ENCODE measurements at places on chromosomes 2 and 18. TPM values are rescaled to one million over a fixed set of nuclear protein-coding genes. Genes with fewer than 3 reads are reported as not detected.

GRCh38 chr18:7764405-7764804 is 197.3 kb downstream of the PTPRM start:
- H3K4me3 ChIP-seq: no peak overlapping the region
- H3K27me3 ChIP-seq: no peaks in the 10 kb centered on the region
- H3K4me1 ChIP-seq: no peaks in the 10 kb centered on the region
- H3K27ac ChIP-seq: no peak overlapping the region
- no peaks in the 10 kb centered on the region for H3K36me3 ChIP-seq

RPL37A gene
- 3,591 TPM for polyA plus RNA-seq

GRCh38 chr2:149175956-149176355 is 137.5 kb downstream of the LYPD6B start:
- H3K4me1 ChIP-seq: no peaks in the 10 kb centered on the region
- H3K4me3 ChIP-seq: no peak overlapping the region
- DNase-seq: no peak
- no peak overlapping the region for H3K27ac ChIP-seq
- no peaks in the 10 kb centered on the region for H3K36me3 ChIP-seq

DNA sequence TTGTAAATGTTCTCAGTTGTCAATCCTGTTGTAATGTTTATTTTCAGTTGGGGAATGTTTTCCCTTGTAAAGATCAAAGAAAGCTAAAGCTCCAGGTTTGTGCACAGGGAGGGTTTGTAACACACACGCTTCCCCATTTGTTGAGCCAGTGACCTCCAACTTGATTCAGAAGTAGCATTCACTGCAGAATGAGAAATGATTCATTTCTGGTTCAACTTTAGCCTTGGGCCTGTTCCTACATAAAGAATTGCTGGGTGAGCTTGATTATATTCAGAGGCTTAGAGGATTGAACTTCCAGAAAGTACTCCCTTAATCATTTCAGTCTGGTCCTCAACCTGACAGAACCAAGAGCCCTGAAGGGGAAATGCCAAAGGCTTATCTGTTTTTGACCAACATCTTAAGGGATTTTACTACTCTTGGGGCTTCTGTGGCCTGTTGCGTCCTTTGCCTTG is 70.6 kb upstream of the CAVIN2 start:
- no peak overlapping the region for H3K4me3 ChIP-seq
- no peak overlapping the region for H3K27ac ChIP-seq
- H3K4me1 ChIP-seq: no peaks in the 10 kb centered on the region
- no peaks in the 10 kb centered on the region for H3K27me3 ChIP-seq

DNA sequence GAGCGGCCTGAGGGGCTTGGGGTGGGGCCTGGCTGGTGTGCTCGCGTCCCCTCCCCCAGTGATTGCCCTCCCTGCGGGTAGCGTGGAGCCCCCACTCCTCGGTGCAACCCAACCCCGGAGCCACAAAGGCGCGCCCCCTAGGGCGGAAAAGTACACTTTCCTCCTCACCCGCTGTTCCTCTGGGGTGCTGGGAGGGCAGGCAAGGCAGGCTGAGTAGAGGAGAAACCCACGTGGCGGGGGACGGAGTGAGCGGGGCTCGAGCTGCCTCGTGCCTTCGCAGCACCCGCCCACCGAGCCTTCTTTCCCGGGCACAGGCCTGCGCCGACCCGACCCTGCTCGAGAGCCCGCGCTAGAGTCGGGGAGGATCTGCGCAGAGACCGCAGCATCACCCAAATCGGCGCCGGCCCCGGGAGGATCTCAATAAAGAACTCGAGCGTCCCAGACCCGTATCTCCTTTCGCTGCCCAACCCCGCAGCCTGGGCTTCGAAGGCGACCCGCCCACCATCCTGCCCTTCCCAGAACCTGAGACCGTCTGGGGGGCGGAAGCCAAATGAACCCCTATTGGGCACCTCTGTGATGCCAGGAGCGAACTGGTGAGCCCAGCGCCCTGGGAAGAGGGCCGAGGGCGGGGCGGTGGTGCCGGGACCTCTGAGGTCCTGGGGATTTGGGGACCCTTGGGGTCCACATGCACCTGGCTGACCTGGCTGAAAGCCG is 1.5 kb downstream of the UCN start:
- peaks cover 13% of the 10 kb centered on the region for H3K4me1 ChIP-seq
- DNase-seq: peak; percentile 27
- no peak overlapping the region for H3K27ac ChIP-seq
- no peak overlapping the region for H3K4me3 ChIP-seq

RIT2 gene
- polyA plus RNA-seq: not detected

DNA sequence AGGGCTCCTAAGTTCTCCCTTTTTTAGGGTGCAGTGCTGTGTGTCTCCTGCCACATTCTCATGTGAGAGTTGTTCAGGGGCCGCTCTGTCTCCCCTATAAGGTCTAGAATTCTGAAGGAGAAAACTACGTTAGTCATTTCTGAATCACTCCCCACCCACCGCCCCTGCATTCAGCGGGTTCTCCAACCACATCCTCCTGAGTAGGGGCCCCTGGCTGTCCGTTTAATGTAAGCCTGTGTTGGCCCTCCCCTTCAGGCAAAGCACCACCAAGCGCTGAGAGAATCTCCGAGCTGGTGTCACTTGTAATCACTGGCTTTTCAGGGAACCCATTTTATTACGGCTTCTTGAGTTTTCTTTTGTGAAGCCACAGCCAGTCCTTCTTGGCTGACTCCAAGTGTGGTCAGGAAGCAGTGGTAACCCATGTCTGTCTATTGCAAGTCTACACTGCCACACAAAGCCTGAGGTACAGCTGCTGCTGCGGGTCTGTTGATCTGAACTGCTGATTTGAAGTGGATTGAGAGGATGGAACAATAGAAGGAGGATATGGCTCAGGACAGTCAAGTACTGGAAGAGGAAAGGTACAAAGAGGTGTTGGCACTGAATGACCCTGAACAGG is 16.9 kb downstream of the LCT start:
- no peak overlapping the region for H3K27ac ChIP-seq
- DNase-seq: no peak
- H3K36me3 ChIP-seq: peaks cover 63% of the 10 kb centered on the region
- no peaks in the 10 kb centered on the region for H3K27me3 ChIP-seq
- H3K4me3 ChIP-seq: no peak overlapping the region
- H3K4me1 ChIP-seq: no peaks in the 10 kb centered on the region

GRCh38 chr18:22469926-22470247 is 52.2 kb upstream of the CTAGE1 start:
- no peak overlapping the region for H3K4me3 ChIP-seq
- no peak overlapping the region for H3K27ac ChIP-seq
- H3K36me3 ChIP-seq: no peaks in the 10 kb centered on the region
- H3K27me3 ChIP-seq: no peaks in the 10 kb centered on the region
- DNase-seq: no peak

GRCh38 chr2:18950361-18950851 is 361.0 kb upstream of the NT5C1B start:
- H3K27ac ChIP-seq: no peak overlapping the region
- no peaks in the 10 kb centered on the region for H3K36me3 ChIP-seq
- no peaks in the 10 kb centered on the region for H3K27me3 ChIP-seq
- peak; percentile 36 for DNase-seq

DNA sequence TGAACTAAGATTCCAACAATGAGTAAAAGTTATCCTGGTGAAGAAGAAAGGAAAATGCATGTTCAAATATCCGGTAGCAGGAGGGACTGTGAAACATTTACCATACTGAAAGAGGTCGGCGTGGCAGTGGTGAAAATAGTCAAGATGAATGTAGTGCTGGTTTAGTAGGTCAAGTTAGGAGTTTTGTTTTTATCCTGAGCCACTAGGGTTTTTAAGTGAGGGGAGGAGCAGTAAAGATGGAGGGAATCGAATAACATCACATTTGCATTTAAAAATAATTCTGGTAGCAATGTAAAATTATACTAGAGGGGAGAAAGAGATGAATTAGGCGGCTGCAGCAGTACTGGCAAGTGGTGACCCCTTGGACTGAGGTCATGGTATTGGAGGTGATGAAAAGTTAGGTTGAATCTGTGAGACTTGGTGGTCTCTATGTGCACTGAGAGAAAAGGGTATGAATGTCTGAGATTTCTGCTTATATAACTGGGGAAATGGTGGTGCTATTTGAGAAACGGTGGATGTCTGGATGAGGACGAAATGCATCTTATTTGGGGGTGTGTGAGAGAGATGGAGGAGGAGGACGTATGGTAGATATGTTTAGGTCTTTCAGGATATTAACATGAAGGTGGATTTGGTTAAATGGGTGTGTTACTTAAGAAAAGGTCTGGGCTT is 5.9 kb downstream of the VAPA start:
- H3K27ac ChIP-seq: no peak overlapping the region
- no peak overlapping the region for H3K4me3 ChIP-seq
- H3K27me3 ChIP-seq: no peaks in the 10 kb centered on the region

CASP8 gene
- 24.4 TPM for polyA plus RNA-seq

GPR17 gene
- polyA plus RNA-seq: 0.18 TPM

ALK gene
- polyA plus RNA-seq: not detected

ALPP gene
- polyA plus RNA-seq: not detected

DNA sequence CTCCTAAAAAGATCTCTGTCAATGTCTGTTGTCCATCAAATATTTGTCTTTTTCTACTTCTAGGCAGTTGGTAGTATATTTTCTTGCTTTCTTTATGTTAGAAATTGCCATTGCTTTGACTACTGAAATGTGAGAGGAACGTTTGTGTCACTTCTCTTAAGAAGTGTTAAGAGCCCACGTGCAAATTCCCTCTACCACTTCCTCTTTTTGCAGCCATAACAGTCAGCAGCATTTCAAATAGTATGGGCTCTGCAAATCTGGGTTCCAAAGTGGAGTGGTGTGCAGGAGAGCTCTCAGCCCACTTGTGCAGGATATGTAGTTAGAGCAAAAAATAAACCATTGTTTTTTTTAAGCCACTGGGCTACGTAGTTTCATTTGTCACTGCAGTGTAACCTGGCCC is 314.0 kb downstream of the MEIS1 start:
- no peaks in the 10 kb centered on the region for H3K36me3 ChIP-seq
- no peak overlapping the region for H3K27ac ChIP-seq
- no peak for DNase-seq
- H3K27me3 ChIP-seq: no peaks in the 10 kb centered on the region
- no peaks in the 10 kb centered on the region for H3K4me1 ChIP-seq

- H3K27me3 ChIP-seq: no peaks in the 10 kb centered on the region
- peak overlapping the region; percentile 99 for H3K27ac ChIP-seq
- H3K4me3 ChIP-seq: peak overlapping the region; percentile 95
- no peaks in the 10 kb centered on the region for H3K4me1 ChIP-seq
- DNase-seq: peak; percentile 73
Observed at GRCh38 chr2:231708773-231709635, 679 bp downstream of the PTMA start.

DNA sequence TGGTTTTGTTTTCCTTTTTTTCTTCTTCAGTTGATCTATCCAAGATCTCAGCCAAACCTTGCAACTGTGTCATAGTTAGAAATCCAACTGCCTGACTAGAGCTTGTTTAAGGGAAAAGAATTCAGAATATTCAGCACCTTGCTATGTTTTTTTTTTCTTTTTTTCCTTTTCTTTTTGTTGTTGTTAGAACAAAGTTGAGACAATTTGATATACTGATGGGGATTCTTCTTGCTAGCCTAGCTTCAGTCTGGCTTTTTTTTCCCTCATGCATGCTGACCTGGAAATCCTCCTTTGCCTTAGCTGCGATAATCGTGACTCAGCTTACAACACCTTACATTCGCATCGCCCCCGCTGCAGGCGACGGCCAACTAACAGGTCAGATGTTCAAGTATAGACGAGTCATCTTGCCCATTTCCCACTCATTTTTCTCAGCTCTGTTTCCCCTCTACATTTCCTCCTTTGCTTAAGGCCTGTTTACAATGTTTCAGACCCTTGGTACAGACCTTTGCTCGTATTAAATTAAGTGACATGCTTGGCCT is 487.2 kb upstream of the RAB12 start:
- H3K36me3 ChIP-seq: no peaks in the 10 kb centered on the region
- H3K27ac ChIP-seq: no peak overlapping the region
- no peaks in the 10 kb centered on the region for H3K27me3 ChIP-seq
- H3K4me1 ChIP-seq: no peaks in the 10 kb centered on the region

GRCh38 chr2:25241452-25241851 is 73.1 kb upstream of the POMC start:
- H3K27ac ChIP-seq: no peak overlapping the region
- H3K4me3 ChIP-seq: no peak overlapping the region
- DNase-seq: no peak
- no peaks in the 10 kb centered on the region for H3K4me1 ChIP-seq

TUBA3E gene
- not detected for polyA plus RNA-seq

- peaks cover 2% of the 10 kb centered on the region for H3K4me1 ChIP-seq
- H3K4me3 ChIP-seq: no peak overlapping the region
- no peak for DNase-seq
- no peaks in the 10 kb centered on the region for H3K27me3 ChIP-seq
Observed at GRCh38 chr18:56988022-56988421, 158.9 kb upstream of the BOD1L2 start.

LYG1 gene
- polyA plus RNA-seq: 1.5 TPM

NPAS2 gene
- 34.2 TPM for polyA plus RNA-seq

DNA sequence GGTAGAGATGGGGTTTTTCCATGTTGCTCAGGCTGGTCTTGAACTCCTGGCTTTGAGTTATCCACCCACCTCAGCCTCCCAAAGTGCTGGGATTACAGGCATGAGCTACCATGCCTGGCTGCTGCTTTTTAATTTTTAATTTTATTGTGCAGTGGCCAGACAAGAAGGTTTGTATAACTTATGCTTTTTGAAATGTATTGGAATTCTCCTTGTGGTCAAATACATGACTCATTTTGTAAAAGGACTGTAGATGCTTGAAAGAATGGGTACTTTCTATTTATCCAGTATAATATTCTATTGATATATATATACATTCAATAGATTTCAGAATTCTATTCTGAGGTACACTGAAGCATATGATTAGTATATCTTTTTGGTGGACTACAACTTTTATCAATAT is 82.6 kb upstream of the ST3GAL5 start:
- no peak for DNase-seq
- no peaks in the 10 kb centered on the region for H3K4me1 ChIP-seq
- H3K27me3 ChIP-seq: no peaks in the 10 kb centered on the region
- H3K27ac ChIP-seq: no peak overlapping the region
- no peaks in the 10 kb centered on the region for H3K36me3 ChIP-seq

- no peak overlapping the region for H3K27ac ChIP-seq
- no peaks in the 10 kb centered on the region for H3K36me3 ChIP-seq
- H3K4me1 ChIP-seq: no peaks in the 10 kb centered on the region
- no peak overlapping the region for H3K4me3 ChIP-seq
- DNase-seq: no peak
Observed at GRCh38 chr2:219437141-219437540, 2.5 kb downstream of the SPEG start.

PPP1R1C gene
- polyA plus RNA-seq: 2.4 TPM
